ENCODE measurements at places on chromosomes 12 and 14. TPM values are rescaled to one million over a fixed set of nuclear protein-coding genes. Genes with fewer than 3 reads are reported as not detected.

DNA sequence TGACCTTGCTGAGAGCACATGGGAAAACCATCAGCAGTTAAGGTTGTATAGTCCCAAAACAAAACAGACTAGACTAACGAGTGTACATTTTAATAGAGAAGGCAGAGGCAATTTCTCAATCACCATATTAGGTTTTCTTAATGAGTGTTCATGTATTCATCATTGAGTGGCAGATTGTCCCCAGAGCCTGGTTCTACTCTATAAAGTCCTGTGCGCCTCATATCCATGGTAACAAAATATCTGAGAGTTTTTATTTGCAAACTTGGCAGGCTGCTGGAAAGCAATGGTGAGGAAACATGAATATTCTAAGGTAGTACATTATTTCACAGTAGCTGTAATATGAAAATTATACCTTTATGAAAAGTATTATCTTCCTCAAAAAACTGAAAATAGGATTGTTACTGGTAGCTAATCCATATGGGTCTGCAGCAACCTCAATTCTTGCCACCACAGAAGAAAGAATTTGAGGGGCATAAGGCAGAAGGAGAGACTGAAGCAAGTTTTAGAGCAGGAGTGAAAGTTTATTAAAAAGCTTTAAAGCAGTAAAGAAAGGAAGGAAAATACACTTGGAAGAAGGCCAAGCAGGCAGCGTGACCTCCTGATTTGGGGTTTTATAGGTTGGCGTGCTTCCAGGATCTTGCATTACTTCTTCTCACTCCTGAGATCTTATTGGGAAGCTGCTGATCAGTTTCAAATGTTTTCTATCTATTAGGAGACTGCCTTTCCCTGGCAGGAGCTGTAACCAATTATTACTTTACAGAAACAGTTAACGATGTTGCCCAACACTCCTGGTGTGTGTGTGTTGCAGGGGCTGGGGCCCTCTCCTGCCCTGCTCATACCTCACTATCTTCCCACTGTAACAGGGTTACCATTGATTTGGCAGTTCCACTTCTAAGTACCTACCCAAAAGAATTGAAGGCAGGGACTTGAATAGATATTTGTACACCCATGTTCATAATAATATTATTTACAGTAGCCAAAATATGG is 154.0 kb upstream of the NUDT4 start:
- no peak overlapping the region for H3K4me3 ChIP-seq
- no peaks in the 10 kb centered on the region for H3K36me3 ChIP-seq
- H3K27ac ChIP-seq = no peak overlapping the region
- H3K4me1 ChIP-seq = no peaks in the 10 kb centered on the region
- no peak for DNase-seq
- H3K27me3 ChIP-seq = peaks cover 3% of the 10 kb centered on the region

NPFF gene
- 0.44 TPM for total RNA-seq

DNA sequence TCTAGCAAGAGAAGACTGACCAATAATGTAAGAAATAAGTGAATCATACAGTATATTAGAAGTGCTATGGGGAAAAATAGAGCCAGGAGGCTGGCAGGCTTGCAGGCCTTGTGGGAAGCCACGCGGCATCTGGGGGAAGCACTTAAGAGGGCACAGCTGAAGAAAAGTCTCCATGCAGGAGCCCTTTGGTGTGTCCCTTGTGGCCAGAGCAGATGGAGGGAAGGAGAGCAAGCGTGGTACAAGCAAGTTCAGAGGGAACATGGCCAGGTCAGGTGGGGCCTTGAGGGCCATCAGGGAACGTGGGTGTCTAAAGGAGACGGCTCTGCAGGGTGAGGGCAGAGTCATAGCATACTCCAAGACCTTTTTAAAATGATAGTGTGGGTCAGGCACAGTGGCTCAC is 51.7 kb downstream of the LRRC74A start:
- no peaks in the 10 kb centered on the region for H3K4me1 ChIP-seq
- no peak overlapping the region for H3K27ac ChIP-seq
- H3K27me3 ChIP-seq = peaks cover 10% of the 10 kb centered on the region
- no peaks in the 10 kb centered on the region for H3K36me3 ChIP-seq
- no peak for DNase-seq
- no peak overlapping the region for H3K4me3 ChIP-seq

DNA sequence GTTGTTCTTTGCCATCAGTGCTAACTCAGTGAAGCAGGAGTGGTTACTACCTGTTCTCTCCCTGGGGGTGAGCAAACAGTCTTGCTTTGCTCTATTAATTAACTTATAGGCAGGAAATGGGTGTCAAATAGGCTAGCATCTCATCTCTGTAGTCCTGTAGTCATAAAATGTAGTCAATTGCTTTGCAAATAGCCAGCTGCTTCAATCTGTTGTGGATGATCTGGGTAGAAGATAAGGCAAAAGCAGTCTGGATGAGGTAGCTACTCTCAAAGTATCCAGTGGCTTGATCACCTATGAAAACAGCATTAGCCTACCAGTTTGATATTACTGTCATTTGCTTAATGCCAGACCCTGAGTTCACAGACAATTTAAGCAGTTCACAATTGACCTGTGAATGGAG is 369.0 kb upstream of the TMTC1 start:
- no peak for DNase-seq
- H3K27me3 ChIP-seq = no peaks in the 10 kb centered on the region
- no peaks in the 10 kb centered on the region for H3K36me3 ChIP-seq
- no peaks in the 10 kb centered on the region for H3K4me1 ChIP-seq
- no peak overlapping the region for H3K27ac ChIP-seq

DNA sequence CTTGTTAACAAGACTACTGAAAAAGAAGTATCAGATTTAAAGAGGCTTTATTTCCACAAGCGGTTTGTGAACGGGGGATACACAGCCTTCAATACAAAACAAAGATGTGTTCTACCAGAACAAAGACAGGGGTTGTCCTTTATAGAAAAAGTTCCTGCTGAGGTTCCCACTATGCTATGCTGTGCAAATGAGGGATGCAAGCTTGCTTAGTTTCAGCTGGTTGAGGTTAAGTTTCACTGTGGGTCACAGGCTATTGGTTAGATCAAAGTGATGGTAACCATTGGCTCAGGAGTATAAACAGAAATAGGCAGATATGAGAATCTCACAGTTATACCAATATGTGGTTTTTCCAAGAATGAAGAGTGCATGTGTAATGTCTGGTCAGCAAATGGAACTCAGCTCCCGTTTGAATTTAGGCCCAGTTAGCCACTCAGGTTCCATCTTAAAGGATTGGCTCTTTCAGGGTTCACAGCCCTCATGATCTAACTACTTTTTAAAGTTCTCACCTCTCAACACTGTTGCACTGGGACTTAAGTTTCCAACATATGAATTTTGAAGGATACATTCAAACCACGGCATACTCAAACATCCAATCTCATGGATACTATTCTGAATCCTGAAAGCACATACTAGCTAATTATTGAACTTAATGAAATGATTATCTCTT is 215.4 kb upstream of the DCN start:
- no peaks in the 10 kb centered on the region for H3K4me1 ChIP-seq
- H3K27me3 ChIP-seq = no peaks in the 10 kb centered on the region
- no peak for DNase-seq
- H3K36me3 ChIP-seq = no peaks in the 10 kb centered on the region
- no peak overlapping the region for H3K27ac ChIP-seq

ZNF26 gene
- 18.2 TPM for total RNA-seq

KRT5 gene
- total RNA-seq = not detected

PLA2G1B gene
- not detected for total RNA-seq

GRCh38 chr14:102717276-102717675 is 60.0 kb upstream of the TRAF3 start:
- DNase-seq = no peak
- H3K27ac ChIP-seq = no peak overlapping the region
- H3K4me1 ChIP-seq = peaks cover 14% of the 10 kb centered on the region

DNA sequence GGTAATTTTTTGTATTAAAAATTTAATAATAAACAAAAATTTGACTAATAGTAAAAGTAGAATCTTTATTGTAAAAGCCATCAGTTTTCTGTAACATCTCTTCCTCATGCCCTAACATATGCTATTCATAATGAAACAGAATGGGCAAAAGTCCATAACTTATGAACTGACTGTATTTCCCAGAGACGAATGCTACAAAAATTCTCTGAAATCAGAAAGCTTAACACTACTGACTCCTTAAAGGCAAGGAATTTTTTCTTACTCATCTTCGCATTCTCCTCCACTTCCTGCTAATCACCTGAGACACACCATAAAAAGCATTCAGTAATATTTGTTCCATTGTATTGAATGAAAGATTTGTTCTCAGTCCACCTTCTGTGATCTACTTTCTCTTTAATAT is 17.6 kb downstream of the MON2 start:
- peaks cover 20% of the 10 kb centered on the region for H3K36me3 ChIP-seq
- no peak for DNase-seq
- H3K4me1 ChIP-seq = peaks cover 6% of the 10 kb centered on the region
- no peak overlapping the region for H3K4me3 ChIP-seq
- no peaks in the 10 kb centered on the region for H3K27me3 ChIP-seq

DNA sequence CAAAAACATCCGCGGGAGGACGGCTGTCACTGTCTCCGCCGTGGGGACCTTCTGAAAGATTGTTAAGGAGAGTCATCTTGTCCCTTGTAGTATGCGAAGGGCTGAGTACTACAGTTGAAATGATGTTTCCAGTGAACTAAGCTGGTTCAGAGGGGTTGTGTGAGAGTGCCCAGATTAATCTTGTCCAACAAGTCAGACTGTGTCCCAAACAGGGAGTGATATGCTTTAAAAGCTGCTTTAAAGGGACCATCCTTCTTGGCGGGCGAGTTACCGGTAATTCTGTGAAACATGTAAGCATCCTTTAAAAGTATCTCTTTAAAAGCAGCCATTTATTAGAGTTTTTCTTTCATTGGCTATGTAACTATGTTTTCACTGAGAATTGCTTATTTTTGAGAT is 1.1 kb downstream of the WDR20 start:
- peak overlapping the region; percentile 94 for H3K4me3 ChIP-seq
- H3K36me3 ChIP-seq = peaks cover 3% of the 10 kb centered on the region
- peak overlapping the region; percentile 91 for H3K27ac ChIP-seq

E2F7 gene
- 16.9 TPM for total RNA-seq

GRCh38 chr12:3841783-3842182 is 31.4 kb downstream of the PARP11 start:
- H3K27me3 ChIP-seq = no peaks in the 10 kb centered on the region
- peaks cover 25% of the 10 kb centered on the region for H3K4me1 ChIP-seq
- peaks cover 17% of the 10 kb centered on the region for H3K36me3 ChIP-seq
- DNase-seq = no peak
- no peak overlapping the region for H3K4me3 ChIP-seq

GRCh38 chr12:6551496-6552139 is 4.2 kb downstream of the IFFO1 start:
- H3K27me3 ChIP-seq = no peaks in the 10 kb centered on the region
- peaks cover 34% of the 10 kb centered on the region for H3K4me1 ChIP-seq
- no peak for DNase-seq

GRCh38 chr12:69120354-69120753 is 119.0 kb upstream of the CPSF6 start:
- H3K27me3 ChIP-seq = peaks cover 4% of the 10 kb centered on the region
- H3K4me3 ChIP-seq = no peak overlapping the region
- H3K4me1 ChIP-seq = no peaks in the 10 kb centered on the region
- H3K36me3 ChIP-seq = no peaks in the 10 kb centered on the region

DNA sequence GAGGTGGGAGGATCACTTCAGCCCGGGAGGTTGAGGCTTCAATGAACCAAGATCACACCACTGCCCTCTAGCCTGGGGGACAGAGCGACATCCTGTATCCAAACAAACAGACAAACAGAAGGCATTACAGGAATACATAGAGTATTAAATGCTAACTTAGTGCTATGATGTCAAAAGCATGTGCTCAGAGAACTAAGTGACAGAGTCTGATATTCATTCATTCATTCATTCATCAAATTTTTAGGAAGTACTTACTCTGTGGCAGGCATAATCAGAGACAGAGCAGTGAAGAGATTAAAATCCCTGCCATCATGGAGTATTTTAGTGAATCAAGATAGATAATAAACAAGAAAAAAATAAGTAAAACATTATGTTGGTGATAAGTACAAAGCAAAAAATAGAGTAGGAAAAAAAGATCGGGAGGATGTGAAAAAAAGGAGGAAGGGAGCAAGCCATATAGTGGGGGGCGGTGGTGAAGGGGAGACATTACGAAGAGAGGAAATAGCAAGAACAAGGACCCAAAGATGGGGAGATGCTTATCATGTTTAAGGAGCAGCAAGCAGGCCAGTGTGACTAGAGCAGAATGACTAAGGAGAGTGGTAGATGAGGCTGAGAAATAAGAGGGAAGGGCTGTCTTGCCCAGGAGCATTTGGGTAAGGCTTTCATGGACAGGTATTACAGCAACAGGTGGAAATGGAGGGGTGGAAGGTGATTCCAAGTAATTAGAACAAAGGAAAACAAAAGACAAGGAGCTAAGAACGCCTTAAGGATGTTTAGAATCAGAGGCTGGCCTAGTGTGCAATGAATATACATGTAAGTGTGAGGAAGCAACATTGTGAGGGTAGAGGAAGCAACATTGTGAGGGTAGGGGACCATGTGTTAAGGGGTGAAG is 2.8 kb downstream of the MAP4K5 start:
- no peak for DNase-seq
- peak overlapping the region; percentile 49 for H3K27ac ChIP-seq
- peaks cover 10% of the 10 kb centered on the region for H3K36me3 ChIP-seq
- peaks cover 20% of the 10 kb centered on the region for H3K27me3 ChIP-seq
- H3K4me1 ChIP-seq = peaks cover 50% of the 10 kb centered on the region

GRCh38 chr12:11813438-11813813 is 164.0 kb downstream of the ETV6 start:
- DNase-seq = no peak
- H3K27me3 ChIP-seq = no peaks in the 10 kb centered on the region
- peak overlapping the region; percentile 91 for H3K27ac ChIP-seq
- H3K4me1 ChIP-seq = peaks cover 84% of the 10 kb centered on the region

GRCh38 chr12:22994316-22994675 is 369.3 kb downstream of the ETNK1 start:
- H3K4me3 ChIP-seq = no peak overlapping the region
- no peaks in the 10 kb centered on the region for H3K4me1 ChIP-seq
- no peak overlapping the region for H3K27ac ChIP-seq
- no peaks in the 10 kb centered on the region for H3K36me3 ChIP-seq

- no peaks in the 10 kb centered on the region for H3K4me1 ChIP-seq
- peaks cover 1% of the 10 kb centered on the region for H3K27me3 ChIP-seq
- DNase-seq = no peak
- H3K36me3 ChIP-seq = peaks cover 9% of the 10 kb centered on the region
These were observed 33.5 kb upstream of the EVL start for GRCh38 chr14:100031506-100032281.

DDN gene
- total RNA-seq = 1.1 TPM

C14orf180 gene
- total RNA-seq = not detected
